ENCODE measurements at places on chromosomes 4 and X. TPM values are rescaled to one million over a fixed set of nuclear protein-coding genes. Genes with fewer than 3 reads are reported as not detected.

- no peak for DNase-seq
These were observed 168.1 kb downstream of the VSIG4 start for GRCh38 chrX:65871671-65872311.

GRCh38 chr4:149269835-149270234 lies 545.8 kb downstream of the IQCM start:
- DNase-seq, result no peak

GRCh38 chrX:5163663-5164062 lies 1065.0 kb downstream of the NLGN4X start:
- DNase-seq, result no peak

DNA sequence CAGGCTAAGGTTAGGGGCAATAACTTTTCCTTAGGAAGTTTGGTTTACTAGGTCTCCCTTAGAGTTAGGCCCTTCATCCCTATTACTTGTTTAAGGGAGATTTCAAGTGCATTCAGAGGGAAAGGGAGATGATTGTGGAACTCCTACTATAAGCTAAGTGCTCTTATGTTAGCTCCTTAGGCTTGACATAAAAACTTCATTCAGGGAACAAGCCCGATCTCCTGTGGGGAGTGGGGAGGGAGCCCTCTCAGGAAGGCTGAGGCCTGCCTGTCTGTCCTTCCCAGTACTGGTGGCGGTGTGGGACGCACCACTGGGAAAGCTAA lies 8.0 kb downstream of the KLF3 start:
- no peak for DNase-seq

DNA sequence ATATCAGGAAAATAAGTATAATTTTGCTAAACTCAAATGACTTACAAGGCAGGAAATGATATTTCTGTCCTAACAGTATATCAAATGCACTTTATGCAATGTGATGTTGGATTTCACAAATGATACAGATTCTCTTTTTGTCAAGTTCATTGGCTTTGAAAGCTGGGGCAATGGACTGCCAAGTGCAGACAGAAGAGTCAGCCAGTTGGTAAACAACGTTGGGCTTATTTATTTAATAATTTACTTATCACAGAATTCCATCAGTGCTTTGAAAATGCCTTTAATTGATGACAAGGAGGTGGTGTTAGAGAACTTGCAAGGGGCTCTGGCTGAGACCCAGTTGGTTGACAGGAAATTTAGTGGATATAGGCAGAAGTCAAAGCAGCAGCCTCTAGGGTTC lies 79.9 kb upstream of the ADGRG2 start:
- DNase-seq, result no peak

GRCh38 chrX:7943600-7944245 lies 16.5 kb upstream of the PNPLA4 start:
- DNase-seq, result no peak

- no peak for DNase-seq
These were observed 129.6 kb downstream of the IL1RAPL2 start for GRCh38 chrX:104695593-104695992.

- no peak for DNase-seq
These were observed 29.8 kb downstream of the YY2 start for GRCh38 chrX:21885568-21885967.

GRCh38 chrX:149129767-149130166 lies 375.3 kb downstream of the IDS start:
- no peak for DNase-seq

- no peak for DNase-seq
These were observed 35.8 kb downstream of the SPANXD start for GRCh38 chrX:141662781-141663180.

GRCh38 chr4:85391589-85392410 lies 83.2 kb upstream of the ARHGAP24 start:
- no peak for DNase-seq

GRCh38 chr4:82710197-82710929 lies 88.2 kb downstream of the SCD5 start:
- no peak for DNase-seq

GRCh38 chr4:70844180-70844579 lies 4.5 kb upstream of the GRSF1 start:
- no peak for DNase-seq

DNA sequence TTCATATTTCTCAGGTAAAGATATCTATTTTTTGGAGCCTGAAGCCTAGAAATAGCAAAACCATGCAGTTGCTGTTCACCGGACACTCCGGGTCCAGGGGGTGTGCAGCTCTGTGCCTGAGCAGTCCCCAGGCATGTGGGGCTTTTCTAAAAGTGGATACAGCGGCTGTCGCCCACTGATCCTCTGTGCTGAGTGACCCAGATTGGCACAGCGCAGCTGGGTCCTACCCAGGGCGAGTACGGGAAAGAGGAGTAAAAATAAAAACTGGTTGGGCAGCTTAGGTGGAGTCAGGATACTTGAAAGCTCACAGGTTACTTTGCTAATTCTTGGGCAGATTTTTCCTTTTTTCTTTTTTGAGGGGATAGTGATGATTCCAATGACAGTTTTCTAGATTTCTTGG lies 118.8 kb downstream of the UCHL1 start:
- no peak for DNase-seq

DNA sequence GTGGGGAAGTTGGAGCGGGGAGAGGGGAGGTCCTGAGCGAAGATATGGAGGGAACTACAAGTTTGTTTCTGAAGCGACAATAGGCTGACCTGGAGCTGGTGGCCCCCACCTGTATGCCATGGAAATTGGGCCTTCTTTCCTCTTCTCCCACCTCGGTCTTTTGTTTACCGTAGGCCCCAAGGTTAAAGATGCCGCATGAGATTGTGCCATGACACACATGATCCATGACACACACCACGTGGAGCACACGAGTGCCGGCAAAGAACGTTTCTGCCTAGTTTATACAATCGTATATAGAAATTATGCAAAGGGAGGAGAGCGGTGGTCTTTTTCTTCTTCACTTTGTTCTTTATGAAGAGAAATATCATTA lies 408 bp downstream of the TMEM33 start:
- DNase-seq, result no peak

DNA sequence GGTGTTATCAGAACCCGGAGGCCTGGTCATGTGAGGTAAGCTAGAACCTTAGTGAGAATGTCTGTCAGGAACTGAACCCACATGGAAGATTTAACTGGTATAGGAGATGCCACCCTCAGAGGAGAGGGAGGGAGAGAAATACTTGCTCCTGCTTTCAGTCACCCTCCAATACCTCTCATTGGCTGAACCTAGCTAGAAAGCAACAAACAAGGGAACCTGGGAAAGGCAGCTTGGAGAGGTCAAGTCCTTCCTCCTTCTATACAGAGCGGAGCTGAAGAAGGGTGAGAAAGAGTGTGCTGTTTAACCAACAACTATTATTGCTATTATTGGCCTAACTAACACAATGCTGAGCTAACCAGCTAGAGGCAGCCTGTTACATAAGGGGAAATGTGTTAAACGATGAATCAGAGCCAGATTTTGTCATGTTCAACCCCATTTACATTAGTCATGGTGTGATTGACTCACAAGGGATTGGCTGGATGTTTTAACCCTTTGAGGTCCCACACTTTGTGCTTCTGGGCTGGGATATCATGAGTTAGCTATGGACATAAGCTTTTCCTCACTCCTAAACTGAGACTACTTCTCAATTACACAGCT lies 96.5 kb upstream of the ESX1 start:
- DNase-seq, result no peak

GCNA gene
- 1.6 TPM for total RNA-seq

CENPVL2 gene
- total RNA-seq, result not detected

LRIT3 gene
- 0.65 TPM for total RNA-seq

TMEM150C gene
- total RNA-seq, result 4.8 TPM

LANCL3 gene
- total RNA-seq, result 1.9 TPM

ANKRD37 gene
- total RNA-seq, result 11.9 TPM

PABPC1L2B gene
- total RNA-seq, result not detected

GABRB1 gene
- not detected for total RNA-seq

RAB33A gene
- total RNA-seq, result 1.9 TPM

SCML2 gene
- 1.2 TPM for total RNA-seq

STK32B gene
- total RNA-seq, result 0.94 TPM

BCORL1 gene
- 12.6 TPM for total RNA-seq

SHROOM2 gene
- 17.5 TPM for total RNA-seq

MTM1 gene
- total RNA-seq, result 18.5 TPM

SHISA3 gene
- total RNA-seq, result 0.31 TPM

SH3BP2 gene
- 109 TPM for total RNA-seq
